ENCODE measurements at places on chromosomes 12 and 14. TPM values are rescaled to one million over a fixed set of nuclear protein-coding genes. Genes with fewer than 3 reads are reported as not detected.

KRT3 gene
- not detected for total RNA-seq

GPRC5A gene
- 37.8 TPM for total RNA-seq

NYNRIN gene
- total RNA-seq, result 3.7 TPM

ZFP36L1 gene
- total RNA-seq, result 88.0 TPM

CLBA1 gene
- 10.4 TPM for total RNA-seq

SLC35E3 gene
- 1.9 TPM for total RNA-seq

TOMM20L gene
- not detected for total RNA-seq

RNFT2 gene
- total RNA-seq, result not detected

CSRP2 gene
- 53.0 TPM for total RNA-seq

DNA sequence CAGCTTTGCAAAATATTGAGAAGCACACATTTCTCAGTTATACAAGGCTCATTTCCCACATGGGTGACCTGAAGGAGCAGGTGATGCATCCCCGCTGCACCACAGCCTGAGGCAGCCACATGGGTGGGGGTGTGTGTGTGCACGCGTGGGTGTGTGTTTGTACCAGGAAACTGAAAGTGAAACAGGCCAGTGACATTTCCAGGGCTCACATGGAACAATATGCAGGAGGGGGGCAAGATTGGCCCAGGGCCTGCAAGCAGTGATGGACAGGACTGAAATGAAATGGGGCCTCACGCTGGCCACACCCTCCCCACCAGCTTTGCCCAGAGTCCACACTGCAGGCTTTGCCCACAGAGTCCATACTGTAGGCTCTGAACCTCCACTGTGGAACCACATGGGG is 154.2 kb upstream of the PARP11 start:
- DNase-seq, result no peak

GRCh38 chr14:60067882-60068281 is 23.8 kb upstream of the PCNX4 start:
- DNase-seq, result no peak

- peak; percentile 90 for DNase-seq
Measured at GRCh38 chr12:124381456-124382296, 86.8 kb downstream of the RFLNA start.

DNA sequence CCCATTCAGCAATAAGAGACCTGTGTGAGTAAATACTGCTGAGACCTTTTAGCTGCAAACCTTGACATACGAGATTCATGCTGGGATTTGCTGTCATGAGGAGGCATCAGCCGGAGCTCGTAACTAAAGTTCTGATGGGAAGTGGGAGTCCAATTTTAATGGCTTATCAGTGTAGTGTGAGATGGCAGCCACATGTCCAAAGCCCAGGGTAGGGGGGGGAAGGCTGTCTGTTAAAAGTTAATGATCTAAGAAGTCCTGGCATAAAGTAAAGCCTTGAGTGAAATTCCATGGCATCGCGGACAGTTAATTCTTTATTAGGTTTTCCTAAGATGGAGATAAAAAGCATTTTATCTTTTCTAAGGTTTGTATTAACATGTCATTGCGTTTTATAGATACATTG is 240.0 kb downstream of the AACS start:
- no peak for DNase-seq

DNA sequence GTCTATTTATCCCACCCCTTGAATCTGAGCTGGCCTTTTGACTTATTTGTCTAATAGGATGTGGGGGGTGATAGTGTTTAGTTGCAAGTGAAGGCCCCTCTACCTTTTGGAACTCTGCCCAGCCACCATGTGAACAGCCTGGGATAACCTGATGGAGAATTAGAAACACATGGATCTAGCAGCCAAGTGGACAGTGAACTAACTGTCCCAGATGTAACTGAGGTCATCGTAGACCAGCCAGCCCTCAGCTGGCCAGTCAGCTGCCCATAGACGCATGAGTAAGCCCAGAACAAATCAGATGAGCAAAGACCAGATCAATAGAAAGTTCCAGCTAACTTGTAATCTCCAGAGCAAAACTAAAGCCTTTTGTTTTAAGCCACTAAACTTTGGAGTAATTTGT is 19.0 kb downstream of the KLRB1 start:
- no peak for DNase-seq

- peak; percentile 97 for DNase-seq
Measured at GRCh38 chr12:10716704-10717315, 6.3 kb downstream of the YBX3 start.

DNA sequence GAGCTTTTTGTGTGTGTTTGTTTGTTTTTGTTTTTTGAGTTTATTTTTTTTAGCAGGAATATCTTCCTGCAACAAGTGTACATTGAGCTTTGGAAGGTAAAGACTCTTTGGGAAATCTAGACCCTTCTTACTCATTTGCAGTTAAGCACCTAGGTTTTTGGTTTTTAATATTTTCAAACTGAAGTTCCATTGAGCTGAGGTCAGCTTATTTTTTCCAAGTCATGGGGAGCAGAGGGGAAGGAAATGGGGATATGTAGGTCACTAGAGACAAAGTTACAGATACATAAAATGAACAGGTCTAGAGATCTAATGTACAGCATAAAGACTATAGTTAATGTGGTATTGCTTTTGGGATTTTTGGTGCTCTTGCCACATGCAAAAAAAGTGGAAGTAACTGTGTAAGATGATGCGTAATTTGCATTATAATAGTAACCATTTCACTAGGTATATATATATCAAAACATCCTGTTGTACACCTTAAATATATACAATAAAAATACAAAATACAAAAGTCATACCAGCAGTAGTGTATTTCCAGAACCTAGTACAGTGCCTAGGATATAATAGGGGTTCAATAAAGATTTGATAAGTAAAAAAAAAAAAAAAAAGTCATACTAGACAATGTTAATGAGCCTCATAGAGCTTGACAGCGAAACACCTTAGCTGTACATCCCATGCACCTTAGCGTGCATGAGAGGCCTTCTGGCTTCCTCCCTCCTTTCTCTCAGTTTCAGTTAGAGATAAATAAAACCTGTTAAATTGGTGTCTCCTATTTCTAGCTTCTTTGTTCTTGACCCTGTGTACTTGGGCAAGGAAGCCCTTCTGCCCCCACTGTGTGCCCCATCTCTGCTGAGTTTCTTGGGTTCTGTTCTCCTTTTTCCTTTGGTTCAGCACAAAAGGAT is 22.7 kb downstream of the CGRRF1 start:
- DNase-seq, result no peak

- DNase-seq, result no peak
Measured at GRCh38 chr12:10453156-10453555, at the start of gene KLRC1. TSS of gene KLRC1 (minus strand) at chr12:10453377. CDS start at chr12:10451156, 2,221 bp downstream.

DNA sequence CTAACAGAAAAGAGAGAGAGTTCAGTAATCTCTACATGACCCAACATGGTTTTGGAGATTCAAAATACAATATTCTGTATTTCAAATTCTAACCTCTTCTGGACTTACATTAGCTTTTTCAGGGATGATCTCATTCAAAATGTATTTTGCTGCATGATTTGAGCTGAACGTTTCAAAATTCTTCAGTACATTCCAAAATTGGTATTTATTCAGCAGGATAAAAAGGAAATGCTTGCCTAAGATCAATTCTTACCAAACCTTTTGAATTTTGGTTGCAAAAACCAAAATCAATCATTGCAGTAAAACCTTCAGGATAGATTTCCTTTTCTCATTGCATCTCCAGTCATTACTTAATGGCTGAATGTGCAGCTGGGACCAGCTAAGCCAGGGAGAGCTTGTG is 1761.3 kb upstream of the SEL1L start:
- DNase-seq, result peak; percentile 24

DNA sequence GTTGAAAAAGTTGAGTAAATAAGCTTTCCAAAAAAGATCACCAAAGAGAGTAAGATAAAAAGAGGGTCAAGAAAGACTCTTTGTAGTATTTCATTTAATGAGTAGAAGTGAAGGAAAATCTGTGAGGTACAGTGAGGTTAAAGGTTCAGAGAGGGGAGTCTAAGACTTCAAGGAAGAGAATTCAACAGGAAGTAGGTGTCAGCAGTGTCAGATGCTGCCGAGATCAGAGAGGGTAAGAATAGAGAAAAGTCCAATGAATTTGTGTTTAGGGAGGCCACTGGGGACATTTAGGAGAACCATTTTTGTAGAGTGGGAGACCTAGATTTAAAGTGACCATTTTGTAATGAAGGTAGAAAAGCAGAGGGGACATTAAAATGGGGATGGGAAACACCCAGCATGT is 71.6 kb upstream of the KRAS start:
- no peak for DNase-seq

DNA sequence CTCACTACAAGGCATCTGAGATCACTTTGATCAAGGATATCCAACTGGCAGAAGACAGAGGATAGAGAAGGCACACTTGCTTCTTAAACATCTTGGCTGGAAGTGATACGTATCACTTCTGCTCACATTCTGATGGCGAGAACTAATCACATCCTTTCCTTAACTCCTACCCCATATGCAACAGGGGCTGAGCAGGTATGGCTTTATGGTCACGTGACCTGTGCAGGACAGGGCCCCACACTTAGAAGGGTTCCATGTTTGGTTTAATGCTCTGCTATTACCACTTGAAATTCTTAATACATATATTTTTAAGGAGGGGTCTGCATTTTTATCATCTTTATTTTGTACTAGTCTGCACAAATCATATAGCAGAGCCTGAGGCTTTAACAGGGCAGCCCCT is 177.3 kb downstream of the SLC15A5 start:
- DNase-seq, result no peak

DNA sequence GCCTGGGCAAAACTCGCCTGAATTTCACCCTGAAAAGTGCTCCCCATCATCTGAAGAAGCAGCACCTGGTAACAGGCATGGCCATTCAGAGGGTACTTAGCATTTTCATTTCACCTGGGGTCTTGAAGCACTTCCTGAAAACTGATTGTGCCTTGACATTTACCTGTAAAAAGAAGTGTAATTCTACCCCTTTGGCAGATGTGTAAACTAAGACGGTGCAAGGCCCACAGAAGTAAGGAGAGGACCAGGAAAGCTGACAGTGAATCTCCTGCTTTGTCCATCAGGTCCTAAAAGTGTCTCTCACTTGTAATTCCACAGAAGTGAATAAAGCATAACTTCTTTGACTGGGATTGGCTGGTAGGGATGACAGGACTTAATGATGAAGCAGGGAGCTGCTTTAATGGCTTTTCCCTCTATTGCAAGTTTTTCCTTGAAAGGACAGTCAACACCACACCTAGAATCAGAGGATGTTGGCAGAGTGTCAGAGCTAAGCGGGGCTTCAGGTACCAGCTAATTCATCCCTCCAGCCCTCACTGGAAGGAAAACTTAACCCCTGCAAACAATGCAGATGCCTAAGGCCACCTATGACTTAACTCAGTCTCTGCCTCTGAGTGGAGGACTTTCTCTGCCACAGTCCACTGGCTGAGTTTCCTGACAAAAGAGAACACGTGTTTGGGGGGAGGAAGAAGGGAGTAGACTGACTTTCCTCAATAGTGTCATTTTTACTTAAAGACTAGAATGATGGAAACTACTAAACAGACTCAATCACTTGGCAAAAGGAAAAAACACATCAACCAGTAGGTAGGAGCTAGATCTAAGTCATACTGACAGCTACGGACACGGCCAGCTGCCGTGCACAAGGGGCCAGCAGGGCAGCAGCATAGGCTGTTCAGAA is 74.7 kb downstream of the NUAK1 start:
- no peak for DNase-seq

GRCh38 chr12:108921946-108922345 is 42.1 kb downstream of the DAO start:
- no peak for DNase-seq

- DNase-seq, result no peak
Measured at GRCh38 chr14:68199554-68200151, 380.1 kb downstream of the RAD51B start.

GRCh38 chr12:120167529-120168095 is 26.9 kb downstream of the GCN1 start:
- peak; percentile 39 for DNase-seq

DNA sequence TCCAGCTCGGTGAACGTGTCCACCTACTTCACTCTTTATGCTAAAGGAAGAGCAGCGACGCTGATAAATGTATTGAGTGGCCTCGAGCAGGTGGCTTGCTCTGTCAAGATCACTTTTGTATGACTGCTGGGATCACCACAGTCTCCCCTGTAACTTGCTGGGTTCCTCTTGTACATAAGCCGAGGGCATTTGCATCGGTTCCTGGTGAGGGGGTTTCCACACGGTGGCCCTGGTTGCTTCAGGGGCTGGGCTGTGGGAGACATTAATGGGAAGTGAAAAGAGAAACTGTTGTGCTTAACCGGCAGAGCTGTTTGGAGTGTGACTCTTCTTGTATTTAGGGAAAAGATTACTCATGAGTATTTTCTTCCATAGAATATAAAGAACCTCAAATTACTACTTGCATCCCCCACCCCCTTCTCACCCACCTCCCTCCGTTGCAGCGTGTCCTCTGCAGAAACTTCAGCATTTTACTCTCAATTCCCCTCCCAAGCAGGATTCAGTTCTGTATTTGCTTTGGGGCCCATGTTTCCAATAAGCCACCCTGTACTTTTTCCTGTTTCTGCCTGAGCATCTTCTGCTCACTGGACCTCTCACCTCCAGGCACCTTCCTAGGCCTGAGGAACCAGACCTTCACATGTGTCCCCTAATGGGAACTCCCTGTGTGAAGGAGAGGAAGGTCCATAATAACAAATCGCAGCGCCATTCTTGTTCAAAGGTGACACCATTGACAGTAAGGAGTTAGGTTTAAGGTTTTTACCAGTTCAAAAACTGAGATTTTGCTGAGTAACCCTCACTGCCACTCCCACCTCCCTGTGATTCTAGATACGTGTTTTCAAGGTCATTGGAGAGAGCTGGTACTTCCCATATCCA is 187.0 kb downstream of the ETV6 start:
- DNase-seq, result no peak

DNA sequence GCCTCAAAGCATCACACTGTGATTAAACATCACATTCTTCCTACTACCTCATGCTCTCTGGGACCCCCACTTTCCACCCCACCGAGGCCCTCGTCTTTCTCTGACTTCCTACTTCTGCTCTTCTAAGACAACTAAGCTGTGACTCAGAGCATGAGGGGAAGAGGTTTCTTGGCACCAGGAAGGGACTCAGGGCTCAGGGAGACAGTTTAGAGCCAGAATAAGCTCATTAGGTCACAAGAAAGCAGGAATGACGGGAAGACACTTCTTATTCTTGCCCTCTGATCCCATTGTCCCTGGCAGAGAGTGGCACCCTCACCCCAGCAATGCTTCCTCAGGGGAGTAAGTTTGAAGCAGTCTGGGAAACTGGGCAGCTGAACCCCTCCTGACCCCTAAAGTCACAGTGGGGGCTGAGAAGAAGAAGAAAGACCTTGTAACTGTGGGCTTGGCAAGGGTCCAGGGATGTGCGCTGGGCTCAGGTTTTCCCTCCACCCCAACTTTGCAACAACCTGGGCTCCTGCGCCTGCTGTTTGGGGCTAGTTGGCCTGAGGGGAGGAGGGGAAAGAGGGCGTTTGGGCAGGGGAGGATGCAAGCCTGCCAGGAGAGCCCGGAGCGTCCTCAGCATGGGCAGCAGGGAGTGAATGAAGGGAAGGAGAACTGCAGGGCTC is 64.6 kb upstream of the ACTN1 start:
- DNase-seq, result peak; percentile 85

- DNase-seq, result peak; percentile 37
Measured at GRCh38 chr12:7642876-7643309, 22.8 kb downstream of the APOBEC1 start.

DNA sequence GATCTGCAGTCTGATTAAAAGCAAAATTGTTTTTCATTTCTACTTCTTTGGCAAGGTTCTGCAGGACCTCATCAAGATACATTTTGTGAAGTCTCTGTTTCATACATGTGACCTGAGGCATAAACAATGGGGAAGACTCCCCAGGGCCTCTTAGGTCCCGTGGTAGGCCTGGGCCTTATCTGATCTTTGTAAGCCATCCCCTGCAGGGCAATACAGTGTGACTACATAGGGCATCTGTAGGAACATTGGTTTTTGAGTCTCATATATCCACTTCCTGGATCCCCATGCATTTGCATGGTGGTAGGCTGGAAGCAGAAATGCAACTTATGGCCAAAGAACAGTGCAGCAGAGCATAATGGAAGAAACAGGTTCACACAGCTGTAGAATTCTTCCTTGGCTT is 6.0 kb downstream of the FAR2 start:
- no peak for DNase-seq
